ENCODE measurements at places on chromosomes 4 and X.

GRCh38 chr4:1855333-1856070 is 454 bp downstream of the LETM1 start:
- DNase-seq, result no peak

GRCh38 chr4:1195109-1195671 is 22.8 kb upstream of the SPON2 start:
- no peak for DNase-seq

- no peak for DNase-seq
Observed at GRCh38 chr4:154565704-154566103, 2.9 kb downstream of the FGB start.

- no peak for DNase-seq
Observed at GRCh38 chr4:55183926-55184599, 58.7 kb upstream of the KDR start.

GRCh38 chrX:48558271-48558670 is 16.0 kb upstream of the RBM3 start:
- DNase-seq, result no peak

GRCh38 chrX:41538707-41539106 is 91.6 kb downstream of the NYX start:
- DNase-seq, result no peak

- no peak for DNase-seq
Observed at GRCh38 chr4:145345401-145345800, 136.3 kb upstream of the SMAD1 start.

- no peak for DNase-seq
Observed at GRCh38 chr4:70778888-70779422, 57.2 kb downstream of the RUFY3 start.
